ENCODE measurements at places on chromosomes 1 and 21. TPM values are rescaled to one million over a fixed set of nuclear protein-coding genes. Genes with fewer than 3 reads are reported as not detected.

- DNase-seq = no peak
- H3K27me3 ChIP-seq = no peaks in the 10 kb centered on the region
- no peaks in the 10 kb centered on the region for H3K4me1 ChIP-seq
- no peaks in the 10 kb centered on the region for H3K36me3 ChIP-seq
- H3K27ac ChIP-seq = no peak overlapping the region
- H3K4me3 ChIP-seq = no peak overlapping the region
Measured at GRCh38 chr1:209948155-209948554, 10.1 kb downstream of the SYT14 start.

DNA sequence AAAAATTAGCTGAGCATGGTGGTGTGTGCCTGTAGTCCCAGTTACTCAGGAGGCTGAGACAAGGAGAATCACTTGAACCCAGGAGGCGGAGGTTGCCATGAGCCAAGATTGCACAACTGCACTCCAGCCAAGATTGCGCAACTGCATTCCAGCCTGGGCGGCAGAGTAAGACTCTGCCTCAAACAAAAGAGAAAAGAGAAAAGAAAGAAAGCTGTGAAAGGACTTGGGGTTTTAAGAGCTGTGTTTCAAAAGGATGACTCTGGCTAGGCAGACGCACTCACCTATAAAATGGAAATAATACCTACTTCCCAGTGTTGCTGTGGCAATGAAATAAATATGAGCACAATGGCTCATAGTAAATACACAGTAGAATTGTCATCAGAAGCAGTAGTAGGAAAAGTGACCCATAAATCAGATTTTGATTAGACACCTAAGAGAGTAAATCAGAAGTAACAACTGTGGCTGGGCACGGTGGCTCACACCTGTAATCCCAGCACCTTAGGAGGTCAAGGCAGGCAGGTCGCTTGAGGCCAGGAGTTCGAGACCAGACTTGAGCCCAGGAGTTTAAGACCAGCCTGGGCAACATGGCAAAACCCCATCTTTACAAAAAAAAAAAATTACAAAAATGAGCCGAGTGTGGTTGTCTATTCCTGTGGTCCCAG lies 45.9 kb upstream of the PUM1 start:
- no peaks in the 10 kb centered on the region for H3K27me3 ChIP-seq
- no peaks in the 10 kb centered on the region for H3K36me3 ChIP-seq
- no peak overlapping the region for H3K4me3 ChIP-seq
- DNase-seq = no peak

FAM131C gene
- total RNA-seq = not detected

ADGRL4 gene
- 74.4 TPM for total RNA-seq

GRCh38 chr1:214027498-214027897 lies 39.7 kb downstream of the PROX1 start:
- H3K36me3 ChIP-seq = no peaks in the 10 kb centered on the region
- H3K4me3 ChIP-seq = no peak overlapping the region
- no peak for DNase-seq
- no peak overlapping the region for H3K27ac ChIP-seq
- no peaks in the 10 kb centered on the region for H3K27me3 ChIP-seq

LCE2A gene
- total RNA-seq = not detected

DNA sequence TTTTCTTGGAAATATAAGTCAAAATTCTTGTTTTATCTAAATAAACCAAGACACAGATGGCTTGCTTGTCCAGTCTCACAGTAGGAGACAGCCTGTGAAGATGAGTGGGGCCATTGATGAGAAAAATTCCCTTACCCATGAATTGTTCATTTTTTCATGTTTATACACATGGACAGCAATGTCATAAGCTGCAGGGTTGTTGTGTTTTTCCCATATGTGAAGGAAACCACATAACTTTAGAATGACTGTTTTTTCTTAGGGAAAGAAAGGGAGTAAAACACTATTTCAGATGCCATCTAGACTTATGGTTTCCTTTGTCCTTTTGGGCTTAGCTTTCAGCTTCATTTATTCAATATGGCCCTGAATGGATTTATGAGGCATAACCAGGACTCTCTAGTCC lies 622.5 kb upstream of the NR5A2 start:
- H3K36me3 ChIP-seq = no peaks in the 10 kb centered on the region
- no peak overlapping the region for H3K4me3 ChIP-seq
- H3K4me1 ChIP-seq = no peaks in the 10 kb centered on the region
- H3K27me3 ChIP-seq = no peaks in the 10 kb centered on the region
- no peak overlapping the region for H3K27ac ChIP-seq
- DNase-seq = no peak

DNA sequence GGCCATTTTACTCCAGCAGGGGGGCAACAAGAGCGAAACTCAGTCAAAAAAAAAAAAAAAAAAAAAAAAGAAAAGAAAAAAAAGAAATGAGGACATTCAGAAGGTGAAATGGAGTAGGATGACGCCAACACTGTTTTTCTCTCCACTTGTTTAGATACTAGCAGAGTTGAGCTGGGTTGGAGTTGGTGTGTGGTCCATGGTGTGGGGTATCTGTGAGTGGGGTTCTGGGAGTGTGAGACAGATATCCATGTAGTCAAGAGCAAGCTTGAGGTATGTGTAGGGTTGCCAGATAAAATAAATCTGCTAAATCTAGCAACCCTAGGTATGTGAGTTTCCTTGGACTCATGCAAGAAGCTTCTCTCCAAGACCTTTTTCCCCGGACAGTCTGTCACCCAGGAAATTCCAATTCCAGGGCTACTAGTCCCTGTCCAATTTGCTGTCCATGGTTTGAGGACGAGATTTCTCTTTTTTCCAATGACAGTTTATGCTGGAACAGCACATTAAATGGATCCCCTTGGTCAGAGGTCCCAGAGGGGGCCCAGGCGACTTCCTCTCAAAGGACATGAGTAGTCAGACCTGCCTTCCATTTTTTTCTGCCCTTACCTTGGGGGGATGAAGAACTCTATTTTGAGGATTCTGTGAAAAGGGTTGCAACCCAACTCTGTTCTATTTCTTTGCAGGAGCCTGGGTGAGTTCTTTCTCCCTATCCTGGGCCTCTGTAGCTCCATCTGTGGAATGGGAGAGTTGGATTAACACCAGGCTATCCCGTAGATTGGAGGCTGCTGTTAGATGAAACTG lies 2.1 kb upstream of the FOXD2 start:
- DNase-seq = no peak
- H3K36me3 ChIP-seq = no peaks in the 10 kb centered on the region
- no peak overlapping the region for H3K27ac ChIP-seq
- no peaks in the 10 kb centered on the region for H3K27me3 ChIP-seq

DNA sequence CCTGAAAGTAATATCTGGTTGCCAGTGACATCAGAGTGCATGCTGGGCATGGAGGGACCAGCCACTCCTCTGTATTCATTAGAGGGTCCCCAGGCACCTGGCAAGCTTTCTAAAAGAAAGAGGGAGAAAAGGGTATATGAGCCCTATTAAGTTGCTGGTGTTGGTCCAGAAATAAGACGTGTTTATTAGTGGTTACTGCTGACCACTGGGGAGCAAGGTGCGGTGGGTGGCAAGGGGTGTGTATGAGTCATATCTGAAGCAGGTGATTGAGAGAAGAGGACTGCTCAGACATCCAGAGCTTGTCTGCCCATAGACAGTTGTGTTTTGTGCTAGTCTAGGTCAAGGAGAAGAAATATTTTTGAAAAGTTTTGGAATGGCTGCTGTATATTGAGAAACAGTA lies 298.1 kb downstream of the TM2D1 start:
- H3K4me3 ChIP-seq = no peak overlapping the region
- no peaks in the 10 kb centered on the region for H3K27me3 ChIP-seq
- H3K4me1 ChIP-seq = no peaks in the 10 kb centered on the region
- no peak for DNase-seq
- H3K36me3 ChIP-seq = no peaks in the 10 kb centered on the region
- H3K27ac ChIP-seq = no peak overlapping the region

- H3K4me3 ChIP-seq = no peak overlapping the region
- no peaks in the 10 kb centered on the region for H3K27me3 ChIP-seq
- no peaks in the 10 kb centered on the region for H3K4me1 ChIP-seq
- H3K36me3 ChIP-seq = no peaks in the 10 kb centered on the region
Measured at GRCh38 chr1:173134800-173135199, 72.3 kb downstream of the TNFSF4 start.

DNA sequence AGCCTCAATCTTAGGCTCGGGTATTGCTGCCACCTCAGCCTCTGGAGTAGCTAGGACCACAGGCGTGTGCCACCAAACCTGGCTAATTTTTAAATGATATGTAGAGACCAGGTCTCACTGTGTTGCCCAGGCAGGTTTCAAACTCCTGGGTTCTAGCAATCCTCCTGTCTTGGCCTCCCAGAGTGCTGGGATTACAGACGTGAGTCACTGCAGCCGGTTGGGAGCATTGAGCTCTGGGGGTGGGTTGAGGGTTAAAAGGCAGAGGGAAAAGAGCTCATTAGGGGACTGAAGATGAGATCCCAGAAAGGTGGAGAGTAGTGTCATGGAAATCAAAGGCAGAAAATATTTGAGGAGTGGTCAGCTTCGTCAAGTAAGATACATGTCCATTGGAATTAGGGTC lies 7.1 kb downstream of the RAD54L start:
- no peak overlapping the region for H3K27ac ChIP-seq
- H3K4me3 ChIP-seq = no peak overlapping the region
- no peaks in the 10 kb centered on the region for H3K27me3 ChIP-seq
- H3K36me3 ChIP-seq = no peaks in the 10 kb centered on the region

ADAM15 gene
- 109 TPM for total RNA-seq

- peak overlapping the region; percentile 27 for H3K27ac ChIP-seq
- H3K4me1 ChIP-seq = no peaks in the 10 kb centered on the region
- DNase-seq = no peak
- no peaks in the 10 kb centered on the region for H3K27me3 ChIP-seq
Measured at GRCh38 chr1:115330480-115331013, 7.5 kb downstream of the NGF start.

DNA sequence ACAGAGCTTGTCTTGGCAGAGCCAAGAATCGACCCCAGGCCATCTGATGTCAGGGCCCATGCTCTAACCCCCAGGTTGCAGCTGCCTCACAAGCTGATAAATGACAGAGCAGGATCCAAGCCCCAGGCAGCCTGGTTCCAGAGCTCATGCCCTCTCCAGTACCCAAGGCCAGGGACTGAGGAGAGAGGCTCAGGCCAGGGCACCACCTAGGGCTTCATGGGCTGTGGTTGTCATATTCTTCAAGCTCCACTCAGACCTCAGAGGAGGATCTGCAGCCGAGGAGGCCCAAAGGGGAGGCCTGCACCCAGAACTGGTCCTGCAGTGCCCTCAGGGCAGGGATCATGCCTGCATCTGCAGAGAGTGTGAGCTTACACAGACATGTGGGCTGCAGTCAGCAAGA lies 301.1 kb downstream of the MATN1 start:
- H3K4me3 ChIP-seq = no peak overlapping the region
- no peaks in the 10 kb centered on the region for H3K27me3 ChIP-seq
- no peaks in the 10 kb centered on the region for H3K36me3 ChIP-seq
- DNase-seq = peak; percentile 44

DNA sequence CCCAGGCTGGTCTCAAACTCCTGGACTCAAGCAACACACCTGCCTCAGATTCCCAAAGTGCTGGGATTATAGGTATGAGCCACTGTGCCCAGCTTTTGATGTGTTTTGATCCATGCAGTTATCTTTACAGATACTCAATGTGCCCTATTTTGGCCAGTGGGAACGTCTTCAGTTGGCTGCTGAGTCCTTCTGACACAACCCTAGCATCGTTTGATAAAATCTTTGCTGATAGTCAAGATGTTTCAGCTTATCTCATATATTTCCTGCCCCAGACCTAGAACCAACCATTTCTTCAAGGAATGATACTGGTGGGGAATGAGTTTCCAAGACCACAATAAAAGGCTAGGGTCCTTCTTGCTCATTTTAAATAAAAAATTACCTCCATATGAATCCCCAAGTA lies 11.6 kb downstream of the POGZ start:
- DNase-seq = no peak
- H3K27me3 ChIP-seq = no peaks in the 10 kb centered on the region
- no peak overlapping the region for H3K27ac ChIP-seq
- no peaks in the 10 kb centered on the region for H3K36me3 ChIP-seq
- H3K4me1 ChIP-seq = no peaks in the 10 kb centered on the region

SH2D5 gene
- total RNA-seq = under 0.01 TPM

RNF11 gene
- 96.9 TPM for total RNA-seq

DNA sequence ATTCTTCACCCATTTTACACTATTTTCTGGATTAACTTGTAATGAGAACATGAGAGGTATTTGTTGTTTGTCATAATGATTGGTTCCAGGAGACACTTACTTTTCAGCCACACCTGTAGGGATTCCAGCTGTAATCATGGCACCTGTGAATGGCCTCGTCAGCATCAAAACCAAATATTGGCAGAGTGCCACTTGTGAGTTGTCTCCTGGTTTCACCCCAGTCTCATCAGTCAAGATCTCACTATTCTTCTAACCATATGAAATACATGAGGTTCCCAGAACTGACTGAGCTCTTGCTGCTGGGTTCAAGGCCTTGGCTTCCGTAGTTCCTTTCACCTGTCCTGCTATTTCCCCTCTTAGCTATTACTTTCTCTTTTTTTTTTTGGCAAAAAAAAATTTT lies 246.6 kb upstream of the ADGRL2 start:
- no peak for DNase-seq
- no peaks in the 10 kb centered on the region for H3K27me3 ChIP-seq
- no peaks in the 10 kb centered on the region for H3K36me3 ChIP-seq
- no peak overlapping the region for H3K4me3 ChIP-seq

DNA sequence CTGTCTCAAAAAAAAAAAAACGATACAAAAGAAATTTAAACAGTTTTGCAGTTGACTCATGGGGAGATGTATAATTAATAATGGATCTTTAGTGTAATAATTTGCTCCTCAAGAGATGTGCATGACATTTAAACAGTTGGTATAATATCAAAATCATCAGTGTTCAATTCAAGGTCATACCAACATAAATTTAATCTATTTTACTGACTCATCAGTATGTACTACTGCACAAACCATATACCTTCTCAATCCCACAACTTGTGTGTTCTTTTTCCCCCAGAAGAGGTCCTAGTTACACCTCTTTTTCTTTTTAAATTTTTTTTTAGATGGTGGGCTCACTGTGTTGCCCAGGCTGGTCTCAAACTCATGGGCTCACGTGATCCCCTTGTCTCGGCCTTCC lies 23.6 kb downstream of the CDKN2C start:
- no peaks in the 10 kb centered on the region for H3K4me1 ChIP-seq
- no peak for DNase-seq
- no peak overlapping the region for H3K27ac ChIP-seq
- no peak overlapping the region for H3K4me3 ChIP-seq
- H3K36me3 ChIP-seq = no peaks in the 10 kb centered on the region

ITLN1 gene
- 0.96 TPM for total RNA-seq

GRCh38 chr1:157089789-157090188 lies 9.8 kb downstream of the ETV3L start:
- H3K27me3 ChIP-seq = no peaks in the 10 kb centered on the region
- H3K36me3 ChIP-seq = no peaks in the 10 kb centered on the region
- no peak overlapping the region for H3K4me3 ChIP-seq
- DNase-seq = no peak
- H3K4me1 ChIP-seq = no peaks in the 10 kb centered on the region
- peak overlapping the region; percentile 74 for H3K27ac ChIP-seq

KCNT2 gene
- 3.0 TPM for total RNA-seq

DNA sequence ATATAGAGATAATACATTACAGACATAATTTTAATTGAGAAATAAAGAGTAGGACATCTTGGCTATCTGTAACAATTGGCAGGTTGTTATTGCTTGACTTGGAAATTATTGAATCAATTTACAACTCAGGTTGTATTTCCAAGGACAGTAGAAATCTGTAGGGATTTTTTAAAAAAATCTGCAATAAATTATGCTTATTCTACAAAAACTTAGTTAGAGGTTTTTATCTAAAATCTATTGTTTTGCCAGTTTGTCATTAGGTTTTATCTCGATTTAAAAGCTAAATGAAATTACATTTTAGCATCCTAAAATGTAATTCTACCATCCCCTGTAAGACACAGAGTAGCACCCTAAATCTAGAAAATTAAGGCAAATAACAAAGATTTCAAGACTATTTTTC lies 408.8 kb downstream of the COL11A1 start:
- H3K36me3 ChIP-seq = no peaks in the 10 kb centered on the region
- no peaks in the 10 kb centered on the region for H3K4me1 ChIP-seq
- no peaks in the 10 kb centered on the region for H3K27me3 ChIP-seq
- H3K4me3 ChIP-seq = no peak overlapping the region
- H3K27ac ChIP-seq = no peak overlapping the region
- no peak for DNase-seq
